ENCODE measurements at places on chromosomes 3 and 15. TPM values are rescaled to one million over a fixed set of nuclear protein-coding genes. Genes with fewer than 3 reads are reported as not detected.

Gene XYLB
- total RNA-seq: 9.1 TPM

Gene LRRIQ4
- 0.06 TPM for total RNA-seq

Gene PDIA5
- 155 TPM for total RNA-seq

Gene ADAMTS9
- total RNA-seq: 12.3 TPM

Gene PRICKLE2
- 20.2 TPM for total RNA-seq

Gene SLC9A9
- total RNA-seq: 9.5 TPM

Gene CHRM5
- under 0.01 TPM for total RNA-seq
